ENCODE measurements at places on chromosomes 2 and 18.

GRCh38 chr2:10170256-10170655 is 47.7 kb downstream of the RRM2 start:
- no peak for DNase-seq

- DNase-seq, result no peak
Observed at GRCh38 chr18:1541478-1541877, 636.8 kb downstream of the ADCYAP1 start.

DNA sequence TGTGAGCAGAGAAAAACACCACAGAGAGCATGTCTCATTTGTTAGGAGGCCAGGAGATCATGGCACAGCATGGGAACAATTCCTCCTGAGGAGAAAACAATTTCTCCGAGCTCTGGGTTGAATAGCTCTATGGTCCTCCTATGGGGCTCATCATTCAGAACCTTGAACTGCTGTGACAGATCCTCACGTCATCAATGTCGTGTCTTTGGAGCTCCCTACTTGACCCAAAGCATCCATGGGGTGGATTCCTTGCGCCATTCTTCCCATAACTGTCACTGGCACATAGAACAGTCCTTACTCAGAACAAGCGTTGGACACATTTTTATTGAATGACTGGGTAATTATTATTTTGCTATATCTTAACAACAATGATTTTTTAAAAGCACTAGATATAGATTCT is 15.8 kb upstream of the TCF4 start:
- no peak for DNase-seq

DNA sequence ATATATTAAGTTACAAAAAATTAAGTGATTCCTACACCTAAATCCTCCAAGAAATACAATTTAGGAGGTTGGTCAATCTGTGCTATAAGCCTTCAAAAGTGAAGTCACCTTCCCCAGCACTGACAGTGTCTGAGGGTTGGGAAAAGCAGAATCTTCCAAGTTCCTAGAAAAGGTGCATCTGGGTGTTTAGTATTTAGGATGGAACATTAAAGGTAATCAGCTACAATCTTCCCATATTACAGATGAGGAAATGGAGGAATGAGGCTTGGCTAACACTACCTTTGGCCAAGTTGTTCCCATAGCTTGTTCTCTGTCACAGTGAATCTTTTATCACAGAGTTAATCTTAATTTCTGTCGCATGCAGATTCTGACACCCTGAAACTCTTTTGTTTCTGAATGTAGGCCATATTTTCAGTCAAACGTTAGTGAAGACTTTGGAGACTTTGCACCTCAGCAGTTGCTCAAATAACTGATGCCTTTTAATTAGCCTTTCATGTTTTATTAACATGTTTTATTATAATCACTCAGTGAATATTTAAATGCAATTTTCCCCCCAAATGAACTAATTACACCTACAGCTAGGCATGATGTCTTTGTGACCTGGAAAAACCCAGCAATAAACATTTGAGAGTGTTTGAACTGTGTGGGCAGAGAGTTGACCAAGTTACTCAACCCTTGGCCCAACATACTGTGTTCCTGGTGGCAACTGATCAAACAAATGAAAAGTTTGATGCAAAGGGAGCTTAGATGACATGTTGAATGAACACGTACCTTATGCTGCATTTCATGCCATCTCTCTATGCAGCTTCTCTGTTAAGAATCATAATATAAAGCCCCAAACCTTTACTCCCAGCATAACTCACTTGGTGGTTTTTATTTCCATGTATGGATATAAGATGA is 17.6 kb downstream of the FN1 start:
- DNase-seq, result no peak

DNA sequence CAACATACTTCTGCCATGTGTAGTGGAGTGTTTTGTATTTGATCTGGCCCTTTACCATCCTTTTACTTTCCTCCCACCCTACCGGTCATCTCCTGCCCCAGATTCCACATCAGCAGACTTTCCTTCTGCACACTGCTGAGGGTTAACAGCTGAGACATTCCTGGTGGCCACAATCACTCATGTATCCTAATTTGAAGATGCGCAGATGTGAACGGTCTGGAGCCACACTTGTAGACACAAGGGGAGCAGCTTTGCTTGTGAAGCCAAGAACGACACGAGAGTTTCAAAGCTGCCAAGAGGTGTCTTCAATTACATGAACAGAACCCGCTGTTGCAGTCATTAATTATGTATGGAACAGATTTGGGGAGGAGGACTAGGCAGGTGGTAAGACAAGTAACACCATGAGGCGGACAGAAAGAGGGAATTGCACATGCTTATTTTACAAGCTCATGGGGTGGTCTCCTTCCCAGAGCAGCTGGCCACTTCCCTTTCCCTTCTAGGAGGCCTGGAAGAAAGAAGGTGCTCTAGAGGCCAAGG is 260.7 kb upstream of the KLHL29 start:
- no peak for DNase-seq

GRCh38 chr2:14199040-14199439 is 433.5 kb upstream of the LRATD1 start:
- no peak for DNase-seq

DNA sequence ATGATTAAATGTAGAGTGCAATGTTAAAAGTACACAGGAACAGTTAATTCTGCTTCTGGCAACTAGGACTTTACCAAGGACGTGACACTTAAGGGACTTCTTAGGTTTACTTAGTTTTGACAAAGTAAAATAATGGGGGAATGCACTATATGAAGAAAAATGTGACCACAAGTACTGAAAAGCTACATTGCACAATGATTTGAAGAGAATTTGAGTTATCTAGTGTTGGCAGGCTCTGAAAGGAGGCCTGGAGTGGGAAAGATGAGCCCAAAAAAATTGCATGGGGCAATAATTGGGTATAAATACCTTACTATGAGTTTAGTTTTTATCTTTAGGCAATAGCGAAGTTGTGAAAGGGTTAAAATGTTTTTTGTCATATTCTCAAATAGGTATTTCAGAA is 173.7 kb downstream of the DOK6 start:
- no peak for DNase-seq

GRCh38 chr18:12651651-12652050 is 6.3 kb downstream of the SPIRE1 start:
- no peak for DNase-seq

GRCh38 chr18:57353940-57354461 is 1.6 kb downstream of the ST8SIA3 start:
- DNase-seq, result peak; percentile 28

GRCh38 chr2:74464406-74464805 is 776 bp downstream of the MOGS start:
- DNase-seq, result no peak

DNA sequence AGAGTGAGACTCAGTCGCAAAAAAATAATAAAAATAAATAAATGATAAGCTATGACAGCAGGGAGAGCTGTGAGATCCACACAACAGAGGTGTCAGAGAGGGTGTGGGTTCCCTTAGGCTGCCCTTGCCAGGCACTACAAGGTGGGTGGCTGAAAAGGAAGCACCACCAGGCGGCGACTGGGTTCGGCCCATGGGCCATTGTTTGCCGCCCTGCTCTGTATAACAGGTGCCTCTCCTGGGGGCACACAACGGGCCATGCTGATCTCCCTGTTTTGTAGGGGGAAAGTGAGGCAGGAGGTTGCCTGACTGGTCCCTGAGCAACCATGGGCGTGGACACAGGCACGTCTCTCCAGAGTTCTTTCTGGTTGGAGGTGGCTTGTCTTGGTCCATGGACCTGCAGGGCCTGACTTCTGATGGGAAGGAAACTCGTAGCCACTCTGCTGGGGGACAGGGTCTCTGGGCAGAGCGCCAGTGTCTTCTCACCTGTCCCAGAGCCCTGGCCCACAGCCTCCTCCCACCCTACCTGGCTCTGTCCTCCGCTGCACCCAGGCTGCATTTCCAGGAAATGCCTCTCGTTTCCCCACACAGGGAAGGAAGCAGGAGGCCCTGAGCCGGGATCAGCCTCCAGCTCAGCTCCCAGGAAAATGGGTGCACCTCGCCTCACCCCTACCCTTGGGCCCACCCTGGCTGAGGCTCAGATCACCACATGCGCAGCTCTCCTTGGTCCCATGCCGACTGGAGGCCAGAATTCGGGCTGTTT is 109.6 kb upstream of the ODC1 start:
- DNase-seq, result no peak
